ENCODE measurements at places on chromosomes 12 and 14.
A peak's percentile ranks its signal among the peaks of the same experiment; 100 is the strongest.

- DNase-seq: no peak
Measured at GRCh38 chr12:71014180-71014785, 93.7 kb upstream of the PTPRR start.

- no peak for DNase-seq
Measured at GRCh38 chr12:51972849-51973273, 21.4 kb downstream of the ACVR1B start.

GRCh38 chr14:104274806-104275205, 136.4 kb downstream of the KIF26A start:
- no peak for DNase-seq

DNA sequence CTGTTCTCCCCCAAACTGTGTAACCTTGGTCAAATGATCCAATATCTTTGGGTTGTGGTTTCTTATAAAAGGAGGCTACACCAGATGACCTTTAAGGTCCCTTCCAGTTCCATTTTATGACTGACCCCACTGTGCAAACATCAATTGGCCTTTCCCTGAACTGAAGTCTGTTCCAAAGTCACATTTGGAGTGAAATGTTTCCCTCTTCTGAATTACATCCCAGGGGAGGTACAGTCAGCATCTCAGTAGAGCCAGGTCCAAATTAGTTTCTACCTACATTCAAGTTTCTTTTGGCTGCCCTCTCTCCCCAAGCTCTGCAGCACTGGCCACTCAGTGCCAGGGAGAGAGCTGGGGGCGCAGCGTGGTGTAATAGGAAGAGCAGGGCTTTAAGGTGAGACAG, 34.4 kb downstream of the LIMA1 start:
- DNase-seq: no peak

GRCh38 chr14:72608391-72609204, 285.3 kb downstream of the DPF3 start:
- no peak for DNase-seq

GRCh38 chr12:31238764-31239387, 87.1 kb downstream of the SINHCAF start:
- peak; percentile 31 for DNase-seq

- no peak for DNase-seq
Measured at GRCh38 chr12:79932357-79932756, 2.5 kb downstream of the PPP1R12A start.

GRCh38 chr12:112116232-112117060, 7.9 kb upstream of the NAA25 start:
- DNase-seq: no peak

Measured in activated naive CD4-positive, alpha-beta T cell (primary cell).